ENCODE measurements at places on chromosomes 16 and 17.
A peak's percentile ranks its signal among the peaks of the same experiment; 100 is the strongest.

- no peak for DNase-seq
Observed at GRCh38 chr16:19115148-19116021, 1.6 kb downstream of the ITPRIPL2 start.

- no peak for DNase-seq
Observed at GRCh38 chr16:67959536-67960329, 8.7 kb downstream of the SLC12A4 start.

- peak; percentile 19 for DNase-seq
Observed at GRCh38 chr17:30093463-30094147, 23.0 kb upstream of the NSRP1 start.

GRCh38 chr16:5016967-5017677 is 16.6 kb downstream of the NAGPA start:
- DNase-seq, result no peak

Measured in DMS79 (cell line).